Activated gamma-delta T cell treated with Interleukin-2 at 50 U/mL for 16 hours (primary cell): ENCODE measurements at places on chromosomes 11 and 22.
A peak's percentile ranks its signal among the peaks of the same experiment; 100 is the strongest.

DNA sequence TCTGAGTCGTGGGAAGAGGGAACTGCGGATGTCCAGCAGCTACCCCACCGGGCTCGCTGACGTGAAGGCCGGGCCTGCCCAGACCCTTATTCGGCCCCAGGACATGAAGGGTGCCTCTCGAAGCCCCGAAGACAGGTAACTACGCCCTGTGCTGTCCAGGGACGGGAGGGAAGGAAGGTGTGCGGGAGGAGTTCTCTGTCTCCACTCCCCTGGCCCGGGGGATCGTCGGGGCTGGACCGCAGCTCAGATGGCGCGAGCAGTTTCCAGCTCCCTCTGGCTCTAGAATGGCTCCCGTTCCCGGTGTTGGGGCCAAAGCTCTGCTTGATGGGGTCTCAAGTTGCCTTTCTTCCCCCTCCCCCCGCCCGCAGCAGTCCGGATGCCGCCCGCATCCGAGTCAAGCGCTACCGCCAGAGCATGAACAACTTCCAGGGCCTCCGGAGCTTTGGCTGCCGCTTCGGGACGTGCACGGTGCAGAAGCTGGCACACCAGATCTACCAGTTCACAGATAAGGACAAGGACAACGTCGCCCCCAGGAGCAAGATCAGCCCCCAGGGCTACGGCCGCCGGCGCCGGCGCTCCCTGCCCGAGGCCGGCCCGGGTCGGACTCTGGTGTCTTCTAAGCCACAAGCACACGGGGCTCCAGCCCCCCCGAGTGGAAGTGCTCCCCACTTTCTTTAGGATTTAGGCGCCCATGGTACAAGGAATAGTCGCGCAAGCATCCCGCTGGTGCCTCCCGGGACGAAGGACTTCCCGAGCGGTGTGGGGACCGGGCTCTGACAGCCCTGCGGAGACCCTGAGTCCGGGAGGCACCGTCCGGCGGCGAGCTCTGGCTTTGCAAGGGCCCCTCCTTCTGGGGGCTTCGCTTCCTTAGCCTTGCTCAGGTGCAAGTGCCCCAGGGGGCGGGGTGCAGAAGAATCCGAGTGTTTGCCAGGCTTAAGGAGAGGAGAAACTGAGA, 1.4 kb downstream of the ADM start:
- no peak for DNase-seq

GRCh38 chr11:28860893-28861292, 752.7 kb downstream of the METTL15 start:
- no peak for DNase-seq

GRCh38 chr22:41758231-41758630, 42.2 kb upstream of the CCDC134 start:
- no peak for DNase-seq

DNA sequence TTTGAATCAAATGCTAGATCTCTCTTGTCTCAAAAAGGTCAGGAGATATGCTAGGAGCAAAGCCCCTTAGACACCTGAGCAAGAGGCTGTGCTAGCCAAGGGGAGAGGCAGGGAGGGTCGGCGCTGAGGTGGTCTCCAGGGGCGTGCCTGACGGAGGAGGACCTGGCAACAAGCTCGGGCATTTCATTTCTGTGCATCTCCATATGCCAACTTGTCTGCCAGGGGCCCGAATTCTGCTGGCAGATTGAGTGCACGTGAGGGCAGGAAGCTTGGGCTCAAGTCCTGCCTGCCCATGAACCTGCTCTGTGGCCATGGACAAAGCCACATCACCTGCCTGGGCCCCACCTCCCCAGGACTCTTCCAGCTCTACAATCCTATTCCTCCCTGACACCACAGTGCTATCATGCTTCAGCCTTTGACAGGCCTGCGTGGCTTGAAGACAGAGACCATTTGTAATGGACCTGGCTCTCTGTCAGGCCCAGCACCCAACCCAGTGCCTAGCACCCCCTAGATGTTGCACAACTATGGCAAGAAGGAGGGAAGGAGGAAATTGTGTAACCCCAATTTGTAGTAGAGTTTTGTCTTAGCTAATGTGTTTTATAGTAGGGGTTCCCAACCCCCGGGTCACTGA, 16.3 kb upstream of the VSIG10L2 start:
- no peak for DNase-seq

DNA sequence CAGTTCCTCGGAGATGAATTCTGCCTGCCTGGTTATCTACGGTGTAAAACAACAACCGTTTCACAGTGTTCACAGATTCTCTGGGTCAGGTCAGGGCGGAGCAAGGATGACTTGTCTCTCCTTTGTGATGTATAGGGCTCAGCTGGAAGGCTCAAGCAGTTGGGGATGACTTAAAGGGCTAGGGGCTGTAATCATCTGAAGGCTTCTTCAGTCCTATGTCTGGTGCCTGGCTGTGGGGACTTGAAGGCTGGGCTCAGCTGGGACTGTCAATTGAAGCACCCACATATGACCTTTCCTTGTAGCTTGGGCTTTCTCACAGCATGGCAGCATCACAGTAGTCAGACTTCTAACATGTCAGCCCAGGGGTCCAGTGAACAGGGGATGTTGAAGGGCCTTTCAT, 29.3 kb downstream of the EIF3F start:
- DNase-seq = no peak

GRCh38 chr11:9757809-9758636, 94.1 kb downstream of the SWAP70 start:
- peak; percentile 91 for DNase-seq
